NCI-H1417 (cell line): ENCODE measurements at places on chromosomes 3 and 15.

- no peak for DNase-seq
These were observed 36.7 kb upstream of the MECOM start for GRCh38 chr3:169700195-169700594.

DNA sequence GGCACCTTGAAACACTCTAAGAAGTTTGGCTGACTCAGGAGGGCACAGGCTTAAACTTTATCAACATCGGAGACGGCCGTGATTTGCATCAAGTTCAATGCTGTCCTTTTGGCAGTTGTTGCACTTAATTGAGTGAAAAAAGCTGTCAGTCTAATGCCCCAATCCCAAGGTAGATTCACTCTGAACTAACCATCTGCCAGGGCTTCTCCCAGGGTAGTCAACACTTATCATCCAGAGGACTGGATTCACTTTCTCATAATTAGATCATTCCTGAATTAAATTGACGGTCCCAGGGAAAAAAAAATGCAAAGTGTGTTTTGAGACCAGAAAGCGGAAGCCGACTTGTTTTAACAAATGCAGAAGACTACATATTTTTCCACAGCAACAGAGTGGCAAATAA, 28.5 kb downstream of the RORA start:
- no peak for DNase-seq

- no peak for DNase-seq
These were observed 123.6 kb upstream of the CD96 start for GRCh38 chr3:111418391-111418790.

DNA sequence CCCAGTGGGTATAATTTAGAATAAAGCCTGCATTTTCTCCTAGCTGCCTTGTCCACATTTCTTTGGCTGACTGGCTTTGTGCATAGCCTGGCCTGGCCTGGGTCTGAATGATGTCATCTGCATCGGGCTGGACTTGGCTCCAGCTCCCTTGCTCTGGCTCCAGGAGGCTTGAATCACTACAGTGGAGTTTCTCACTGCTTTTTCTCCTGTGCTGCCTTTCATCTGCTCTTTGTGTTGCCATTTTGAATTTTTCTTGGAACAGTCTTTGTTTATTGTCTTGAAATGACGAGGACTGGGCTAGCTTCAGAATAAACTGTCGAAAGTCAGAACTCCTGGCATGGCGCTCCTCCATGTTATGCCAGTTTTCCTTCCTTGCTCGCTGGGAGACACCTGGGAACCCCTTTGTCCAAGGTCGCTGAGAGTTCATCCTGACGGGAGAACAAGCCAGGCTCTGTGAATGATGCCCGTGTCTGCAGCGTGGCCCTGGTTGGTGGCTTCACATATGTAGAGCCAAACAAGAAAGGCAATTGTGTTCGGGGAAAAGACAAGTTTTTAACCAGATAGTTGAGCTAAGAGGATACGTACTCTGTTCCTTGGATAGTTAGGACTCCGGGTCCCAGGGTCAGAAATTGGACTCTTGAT, 258.9 kb downstream of the PDZRN3 start:
- DNase-seq: no peak

- DNase-seq: no peak
These were observed 6.8 kb downstream of the SSR3 start for GRCh38 chr3:156548041-156548687.

DNA sequence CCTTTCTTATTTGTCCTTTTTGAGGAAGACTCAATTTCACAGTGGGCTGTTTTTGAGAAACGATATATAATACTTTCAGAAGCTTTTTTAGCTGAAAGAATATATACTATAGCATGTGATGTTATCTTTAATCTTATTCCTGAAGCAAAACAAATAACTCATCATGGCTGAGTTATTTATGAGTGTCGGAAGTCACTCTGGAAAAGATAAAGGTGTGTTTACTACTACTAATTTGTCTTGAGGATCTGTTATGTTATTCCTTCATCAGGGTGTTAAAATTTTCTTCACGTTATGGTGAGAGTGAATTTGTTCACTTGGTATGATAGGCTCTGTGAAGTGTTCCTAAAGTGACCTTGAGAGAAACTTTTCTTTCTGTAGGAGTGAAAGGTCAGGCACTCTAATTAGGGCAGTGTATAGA, 4.7 kb downstream of the TCF12 start:
- DNase-seq: no peak
